ENCODE measurements at places on chromosomes 4 and X.
A peak's percentile ranks its signal among the peaks of the same experiment; 100 is the strongest.

DNA sequence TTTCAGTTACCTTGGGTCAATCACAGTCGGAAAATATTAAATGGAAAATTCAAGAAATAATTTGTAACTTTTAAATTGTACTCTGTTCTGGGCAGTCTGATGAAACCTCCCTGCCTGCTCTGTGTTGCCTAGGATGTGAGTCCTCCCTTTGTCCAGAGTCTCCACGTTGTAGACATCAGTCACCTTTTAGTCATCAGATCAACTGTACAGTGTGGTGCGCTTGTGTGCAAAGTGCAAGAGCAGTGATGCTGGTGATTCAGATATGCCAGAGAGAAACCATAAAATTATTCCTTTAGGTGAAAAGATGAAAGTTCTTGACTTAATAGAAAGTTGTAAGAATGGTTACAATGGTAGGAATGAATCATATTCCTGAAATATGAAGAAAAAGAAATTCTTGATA lies 1.4 kb downstream of the SPATA4 start:
- DNase-seq: no peak

DNA sequence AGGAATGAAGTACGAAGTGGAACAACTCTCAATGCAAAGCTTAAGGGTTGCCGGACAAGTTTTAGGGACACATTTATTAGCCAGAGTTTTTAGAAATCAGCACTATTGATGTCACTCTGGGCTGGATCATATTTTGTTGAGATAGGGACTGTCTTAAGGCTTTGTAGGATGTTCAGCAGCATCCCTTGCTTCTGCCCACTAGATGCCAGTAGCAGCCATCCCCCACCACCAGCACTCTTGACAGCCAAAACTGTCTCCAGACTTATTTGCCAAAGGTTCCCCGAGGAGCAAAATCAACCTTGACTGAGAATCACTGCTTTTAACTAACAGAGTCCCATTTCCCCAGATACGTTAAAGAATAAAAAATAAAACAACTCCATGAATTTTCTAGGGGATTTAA lies 1497.3 kb downstream of the STIM2 start:
- no peak for DNase-seq

DNA sequence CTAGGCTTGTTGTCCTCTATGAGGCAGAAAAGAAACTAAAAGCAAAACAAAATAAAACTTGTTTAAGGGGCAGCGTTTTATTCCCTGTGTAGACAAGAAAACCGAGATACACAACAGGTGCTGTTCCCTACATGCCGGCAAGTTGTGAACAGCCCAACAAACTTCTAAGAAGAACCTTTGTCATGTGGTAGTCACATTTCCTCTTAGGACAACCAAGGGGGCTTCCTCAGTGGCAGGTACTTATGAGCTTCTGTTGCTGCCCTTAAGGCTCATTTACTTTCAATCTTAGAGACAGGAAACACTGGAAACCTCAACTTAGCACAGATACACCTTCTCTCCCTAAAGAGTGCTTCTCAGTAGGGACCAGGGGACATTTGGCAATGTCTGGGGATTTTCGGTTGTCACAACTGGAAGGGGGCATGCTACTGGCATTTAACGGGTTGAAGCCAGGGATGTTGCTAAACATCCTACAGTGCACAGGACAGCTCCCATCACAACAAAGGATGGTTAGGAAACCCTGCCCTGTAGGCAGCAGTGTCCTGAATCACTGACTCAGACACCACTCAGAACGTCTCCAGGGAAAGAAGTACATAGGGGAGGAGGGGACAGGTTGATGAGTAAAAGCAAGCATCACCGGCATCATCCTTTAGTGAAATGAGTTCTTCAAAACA lies 111.0 kb downstream of the ASB9 start:
- DNase-seq: peak; percentile 59

DNA sequence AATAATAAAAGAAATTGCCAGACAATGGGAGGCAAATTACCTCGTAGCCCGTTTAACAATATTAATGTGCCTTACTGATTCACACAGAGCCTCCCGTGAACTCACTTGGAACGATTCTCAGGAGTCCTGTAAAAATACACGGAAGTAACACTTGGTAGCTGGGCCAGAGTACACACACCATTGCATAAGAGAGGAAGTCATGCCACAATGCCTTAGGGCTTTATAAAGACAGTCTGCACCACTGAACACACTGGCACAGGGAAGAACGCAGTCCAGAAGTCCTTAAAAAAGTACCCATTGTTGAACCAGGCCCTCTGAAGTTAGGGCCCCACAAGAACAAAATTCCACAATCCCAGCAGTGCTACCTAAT lies 15.1 kb downstream of the SLC2A9 start:
- DNase-seq: no peak

DNA sequence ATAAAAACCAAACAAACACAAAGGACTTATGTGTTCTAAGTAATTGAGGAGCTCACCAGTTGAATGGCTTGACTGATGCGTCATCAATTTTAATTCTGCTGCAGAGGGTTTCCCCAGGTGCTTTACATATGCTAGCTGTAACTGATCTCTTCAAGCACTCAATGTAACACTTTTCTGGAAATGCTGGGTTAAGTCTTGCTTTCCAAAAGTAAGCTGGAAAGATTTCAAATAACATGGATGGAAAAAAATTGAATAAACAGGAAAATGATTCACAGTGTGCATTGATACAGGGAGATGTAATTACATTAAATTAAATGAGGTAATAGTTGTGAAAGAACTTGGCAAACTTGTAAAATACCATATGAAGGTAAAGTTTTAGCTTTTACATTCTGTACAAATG lies 186.7 kb upstream of the WDFY3 start:
- no peak for DNase-seq

DNA sequence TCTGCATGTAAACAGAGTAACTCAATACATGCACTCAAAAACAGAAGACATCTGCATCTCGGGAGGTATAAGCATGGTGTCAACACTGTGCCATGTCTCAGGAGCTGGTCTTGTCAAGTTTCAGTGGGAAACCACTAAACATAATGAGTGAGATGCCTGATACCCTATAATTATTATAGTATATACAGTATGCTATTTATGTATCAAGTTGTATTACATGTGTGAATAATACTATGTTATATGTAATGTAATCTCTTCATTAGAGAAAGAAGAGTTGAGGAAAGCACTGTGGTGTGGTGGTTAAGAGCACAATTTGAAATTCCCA lies 2.5 kb downstream of the PPBP start:
- no peak for DNase-seq

DNA sequence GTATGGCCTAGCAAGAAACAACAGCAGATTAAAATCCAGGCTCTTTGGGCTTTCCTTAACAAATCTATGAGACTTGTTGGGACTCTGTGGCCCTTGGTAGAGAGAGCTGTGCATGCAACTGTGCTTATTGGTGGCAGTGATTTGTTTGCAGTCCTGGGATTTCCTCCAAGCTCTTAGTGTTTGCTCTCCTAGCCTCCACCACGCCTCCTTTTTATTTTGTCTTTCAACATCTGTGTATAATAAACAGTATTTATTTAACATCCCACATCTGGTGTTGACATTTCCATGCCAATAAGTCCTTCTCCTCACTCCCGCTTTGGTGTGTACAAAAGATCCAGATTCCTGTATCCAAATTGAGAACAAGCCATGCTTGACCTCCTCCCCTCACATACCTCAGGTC lies 3.1 kb downstream of the TNMD start:
- DNase-seq: no peak

GRCh38 chr4:177292171-177292570 lies 17.5 kb upstream of the NEIL3 start:
- DNase-seq: no peak

GRCh38 chrX:135213200-135213844 lies 38.5 kb upstream of the ETDA start:
- DNase-seq: peak; percentile 0

GRCh38 chr4:105092768-105093167 lies 53.9 kb upstream of the TET2 start:
- no peak for DNase-seq

Measured in CD4-positive, alpha-beta T cell treated with Interleukin-15 for 4 hours (primary cell).